NCI-H187 treated with DMSO at 0.1 percent for 48 hours (cell line): ENCODE measurements at places on chromosomes 3 and 15.

DNA sequence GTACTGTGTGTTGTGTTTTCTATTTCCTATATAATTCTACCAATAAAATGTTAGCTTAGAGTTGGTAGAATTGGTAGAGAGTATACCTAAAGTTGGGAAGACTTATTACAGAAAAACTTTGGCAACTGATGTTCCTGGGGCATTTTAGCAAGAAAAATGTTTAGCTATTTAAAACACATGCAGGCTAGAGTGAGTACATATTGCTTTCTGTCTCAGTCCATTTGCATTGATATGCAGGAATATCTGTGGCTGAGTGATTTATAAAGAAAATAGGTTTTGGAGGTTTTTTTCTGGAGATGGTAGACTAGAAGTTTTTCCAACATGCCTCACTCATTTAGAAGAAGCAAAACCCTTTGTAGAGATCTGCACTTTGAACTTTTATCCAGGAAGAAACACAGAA lies 30.4 kb upstream of the OR5K1 start:
- no peak for DNase-seq

- DNase-seq, result no peak
Measured at GRCh38 chr3:131623431-131623830, 120.7 kb upstream of the MRPL3 start.

- no peak for DNase-seq
Measured at GRCh38 chr3:139319428-139320402, 24.1 kb upstream of the MRPS22 start.

- DNase-seq, result no peak
Measured at GRCh38 chr15:80155001-80155377, 2.2 kb downstream of the FAH start.

DNA sequence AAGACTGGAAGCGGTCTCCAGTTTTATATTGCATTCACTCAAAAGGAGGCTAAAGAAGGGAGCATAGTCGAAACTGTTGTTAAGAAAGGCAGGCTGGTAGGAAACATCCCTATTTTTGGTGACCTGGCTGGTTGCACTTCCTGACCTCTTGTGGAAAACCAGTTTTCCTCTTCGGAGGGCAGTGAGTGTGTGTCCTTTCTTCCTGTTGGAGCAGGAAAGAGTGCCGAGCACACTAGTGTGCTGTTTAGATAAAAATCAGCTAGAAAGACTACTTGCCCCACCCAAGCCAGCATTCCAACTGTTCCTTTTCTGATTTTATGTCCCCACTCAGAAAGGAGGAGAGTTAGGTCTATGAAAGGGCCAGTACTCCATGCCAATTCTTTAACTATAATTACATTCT lies 65.1 kb upstream of the CCR4 start:
- DNase-seq, result no peak

DNA sequence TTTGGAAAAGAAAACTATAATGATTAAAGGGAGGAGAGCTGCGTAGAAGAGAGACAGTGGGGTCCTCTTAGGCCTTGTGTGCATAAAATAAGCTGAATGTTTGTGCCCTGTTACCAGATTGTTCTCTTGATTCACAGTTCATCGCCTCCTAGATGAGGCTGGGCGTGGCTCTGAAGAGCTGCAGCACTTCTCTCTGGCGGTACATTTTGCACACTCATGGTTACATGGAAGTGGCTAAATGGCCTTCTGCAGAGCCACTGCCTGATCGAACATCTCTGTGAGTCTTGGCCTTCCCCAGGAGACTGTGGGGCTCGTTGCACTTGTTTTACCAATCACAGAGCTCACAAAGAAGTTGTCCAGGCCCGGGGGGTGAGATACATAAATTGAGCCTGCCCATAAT lies 208.8 kb downstream of the GABRG3 start:
- peak; percentile 29 for DNase-seq

DNA sequence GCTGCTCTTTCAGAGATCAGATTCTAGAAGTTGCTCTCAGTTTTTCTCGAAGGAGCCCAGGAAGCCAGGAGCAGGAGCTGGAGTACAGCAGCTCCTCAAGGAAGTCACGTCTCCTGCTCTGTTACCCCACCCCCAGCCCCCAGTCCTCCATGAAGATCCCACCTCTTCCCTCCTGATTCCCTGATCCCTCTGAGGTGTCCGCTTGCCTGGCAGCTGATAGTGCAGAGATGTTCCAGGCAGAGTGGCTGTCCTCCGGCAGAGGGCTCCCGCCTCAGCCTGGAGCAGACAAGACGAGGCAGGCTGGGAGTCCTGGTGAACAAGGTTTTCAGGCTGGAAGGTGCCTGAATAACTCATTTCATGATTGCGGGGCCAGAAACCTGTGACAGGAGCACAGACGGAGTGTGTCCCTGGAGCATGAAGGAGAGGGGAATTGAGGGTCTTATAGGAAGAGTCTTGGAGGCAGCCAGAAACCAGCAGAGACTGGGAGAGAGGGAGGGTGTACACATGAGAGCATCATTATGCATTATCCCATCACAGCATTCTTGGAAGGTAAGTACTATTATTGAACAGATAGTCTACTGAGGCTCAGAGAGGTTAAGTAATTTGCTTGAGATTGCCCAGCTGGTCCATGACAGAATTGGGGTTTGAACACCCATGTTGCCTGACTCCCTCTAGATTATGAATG lies 1.2 kb downstream of the HRH1 start:
- DNase-seq, result no peak

DNA sequence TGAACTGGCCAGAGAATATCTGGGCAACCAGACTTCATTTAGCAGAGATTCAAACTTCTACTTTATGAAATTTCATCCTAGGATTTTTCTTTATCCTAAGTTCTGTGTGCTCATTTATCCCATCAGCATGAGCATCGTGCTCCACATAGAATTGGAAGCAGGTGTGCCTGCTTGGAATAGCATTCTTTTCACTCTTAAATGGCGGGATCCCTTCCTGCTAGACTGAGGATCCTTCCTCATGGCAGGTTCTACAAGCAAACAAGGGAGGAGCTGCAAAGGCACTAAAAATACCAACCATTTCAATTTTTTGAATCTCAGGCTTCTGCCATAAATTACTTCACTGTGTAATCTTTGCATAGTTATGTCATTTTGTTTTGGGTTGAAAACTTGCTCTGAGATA lies 74.6 kb upstream of the FLNB start:
- DNase-seq, result no peak

DNA sequence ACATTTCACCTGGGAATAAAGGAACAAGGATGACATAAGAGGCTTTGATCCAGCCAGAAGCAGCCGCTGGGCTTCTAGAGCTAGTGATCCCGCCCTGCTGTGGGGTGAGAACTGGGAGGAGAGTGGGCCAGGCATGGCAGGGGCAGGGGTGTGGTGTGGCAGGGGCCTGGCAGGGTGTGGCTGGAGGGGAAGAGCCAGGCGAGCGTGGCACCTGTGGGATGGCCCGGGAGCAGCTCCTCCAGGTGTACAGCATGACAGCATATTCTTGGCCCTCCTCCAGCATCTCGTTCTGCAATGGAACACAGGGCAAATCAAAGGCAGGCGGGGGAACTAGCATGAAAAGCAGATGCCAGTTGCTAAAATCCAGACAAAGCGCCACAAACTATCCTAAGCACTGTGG lies 35.5 kb downstream of the CYFIP1 start:
- peak; percentile 25 for DNase-seq

DNA sequence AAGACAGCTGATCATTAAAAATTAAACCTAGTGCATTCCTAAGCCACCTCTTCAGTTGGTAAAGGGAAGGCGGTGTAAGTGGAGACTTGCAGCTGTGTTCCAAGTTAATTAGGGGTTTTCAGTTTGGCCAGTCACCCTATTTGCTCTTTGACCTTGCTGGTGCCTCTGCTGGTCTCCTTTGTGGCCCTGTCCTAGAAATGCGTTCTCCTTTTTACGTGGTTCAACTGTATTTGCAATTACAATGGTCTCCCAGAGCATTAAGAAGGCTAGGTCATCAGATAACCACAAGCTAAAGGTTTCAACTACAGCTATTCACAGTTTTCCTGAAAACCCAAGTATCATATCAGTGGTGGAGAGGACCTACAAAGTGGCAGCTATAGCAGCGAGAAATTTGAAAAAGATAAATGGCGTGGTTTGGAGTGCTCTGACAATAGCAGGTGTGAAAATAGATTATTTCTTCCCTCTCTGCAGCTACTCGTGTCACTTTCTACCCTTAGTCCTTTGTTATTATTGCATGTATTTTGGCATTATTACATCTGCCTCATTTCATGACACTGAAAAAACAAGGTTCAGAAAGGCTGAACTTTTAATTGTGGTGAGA lies 203.5 kb upstream of the TBC1D5 start:
- DNase-seq, result no peak

GRCh38 chr15:28021281-28022039 lies 77.7 kb downstream of the OCA2 start:
- DNase-seq, result peak; percentile 67

DNA sequence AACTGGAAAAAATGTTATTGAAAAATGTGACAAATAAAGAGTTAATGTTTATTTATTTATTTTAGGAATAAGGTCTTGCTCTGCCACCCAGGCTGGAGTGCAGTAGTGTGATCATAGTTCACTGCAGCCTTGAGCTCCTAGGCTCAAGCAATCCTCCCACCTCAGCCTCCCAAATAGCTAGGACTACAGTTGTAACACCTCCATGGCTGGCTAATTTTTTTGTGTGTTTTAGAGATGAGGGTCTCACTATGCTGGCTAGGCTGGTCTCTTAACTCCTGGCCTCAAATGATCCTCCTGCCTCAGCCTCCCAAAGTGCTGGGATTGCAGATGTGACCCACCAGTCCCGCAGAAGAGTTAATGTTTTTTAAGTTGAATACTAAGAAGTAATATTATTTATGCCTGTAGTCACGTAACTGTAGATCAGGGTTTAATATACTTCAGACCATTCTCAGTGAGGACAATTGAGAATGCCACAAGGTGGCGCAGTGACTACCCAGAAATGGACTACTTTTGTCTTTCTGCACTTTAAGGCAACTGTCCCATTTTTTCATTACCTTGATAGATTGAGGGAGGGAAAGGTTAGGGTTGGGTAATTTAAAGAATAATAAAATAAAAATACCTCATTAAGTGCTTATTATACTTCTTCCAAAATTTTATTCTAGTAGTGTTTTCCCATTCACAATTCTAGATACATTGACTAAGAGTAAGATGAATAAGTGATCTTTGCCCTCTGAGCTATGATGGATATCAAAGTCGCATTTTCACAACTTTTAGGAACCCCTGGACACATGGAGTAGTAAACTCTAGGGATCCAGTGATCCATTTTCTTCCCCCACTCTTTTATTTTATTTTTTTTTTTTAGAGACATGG lies 6.0 kb downstream of the MUC13 start:
- DNase-seq, result no peak

DNA sequence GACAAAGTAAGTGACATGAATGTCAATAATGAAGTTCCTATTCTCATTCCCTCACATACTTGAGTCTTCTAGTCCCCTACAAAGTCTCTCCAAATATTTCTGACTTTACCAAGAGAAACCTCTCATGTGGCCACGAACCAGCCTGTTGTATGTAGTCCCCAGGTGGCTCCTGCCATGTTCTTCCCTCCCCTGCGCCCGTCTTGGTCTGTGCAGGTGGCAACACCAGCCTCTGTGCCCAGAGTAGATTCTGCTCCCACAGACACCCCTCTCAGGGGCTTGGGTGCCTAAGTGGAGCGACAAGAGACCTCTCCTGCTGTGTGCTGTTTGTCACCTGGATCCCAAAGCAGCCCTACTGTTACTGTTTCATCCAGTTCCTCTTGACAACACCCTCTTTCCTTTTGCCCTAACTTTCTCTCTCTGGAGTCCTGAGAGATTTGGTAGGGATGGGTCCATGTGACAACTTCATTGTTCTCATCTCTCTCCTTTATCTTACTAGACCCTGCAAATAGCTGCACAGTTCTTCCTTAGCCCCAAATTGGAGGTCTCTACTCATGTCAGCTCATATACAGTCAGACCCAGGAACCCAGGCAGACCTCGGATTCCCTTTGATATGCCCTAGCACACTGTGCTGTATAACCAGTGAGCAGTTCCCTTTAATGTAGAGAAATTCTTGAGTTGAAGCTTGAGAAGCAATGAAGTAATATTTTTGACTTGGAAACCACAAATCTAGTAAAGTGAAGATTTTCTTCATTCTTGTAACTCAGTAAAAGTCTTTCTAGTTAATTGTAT lies 56.9 kb downstream of the POLR2M start:
- DNase-seq, result no peak
